ENCODE measurements at places on chromosomes 11 and 22.

DNA sequence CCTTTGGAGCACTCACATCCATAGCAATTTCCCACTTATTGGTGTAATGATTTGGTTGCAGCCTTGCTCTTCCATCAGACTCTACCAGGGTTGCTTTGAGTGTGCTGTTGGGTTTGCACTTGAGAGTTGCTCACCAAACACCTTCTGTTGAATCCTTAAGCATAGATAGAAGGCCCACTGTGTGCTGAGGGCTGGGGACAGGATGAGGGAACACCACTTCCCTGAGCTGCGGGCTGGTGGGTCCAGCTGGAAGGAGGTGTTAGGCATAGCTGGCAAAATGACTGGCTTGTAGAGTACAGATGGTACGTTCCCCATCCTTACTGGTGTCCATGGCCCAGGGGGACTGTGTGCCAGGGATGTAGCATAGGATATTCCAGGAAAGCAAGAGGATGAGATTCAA lies 3.9 kb downstream of the PRDM11 start:
- H3K27ac ChIP-seq: no peak overlapping the region
- H3K4me3 ChIP-seq: no peak overlapping the region
- H3K36me3 ChIP-seq: no peaks in the 10 kb centered on the region
- H3K27me3 ChIP-seq: peaks cover 2% of the 10 kb centered on the region
- no peak for DNase-seq

- no peak for DNase-seq
- peaks cover 7% of the 10 kb centered on the region for H3K4me1 ChIP-seq
- H3K36me3 ChIP-seq: no peaks in the 10 kb centered on the region
Observed at GRCh38 chr11:125111001-125111342, 454 bp downstream of the TMEM218 start.

DNA sequence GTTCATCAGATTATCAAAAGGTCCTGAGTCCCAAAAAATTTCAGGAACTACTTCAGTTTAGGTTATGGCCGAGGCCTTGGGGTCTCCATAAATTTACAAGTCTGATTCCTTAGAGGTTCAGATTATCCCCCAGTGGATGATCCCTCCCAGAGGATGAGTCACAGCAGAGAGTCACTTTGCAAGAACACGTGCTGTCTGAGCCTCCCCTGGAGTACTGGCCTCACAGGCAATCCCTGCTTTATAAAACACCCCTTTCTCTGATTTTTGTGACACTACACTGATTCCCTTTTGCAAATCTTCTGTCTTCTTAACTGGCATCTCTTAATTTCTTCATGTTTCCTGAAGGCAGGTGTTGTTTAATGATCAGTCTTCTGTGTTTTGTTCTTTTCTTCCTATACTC lies 45.3 kb downstream of the CCDC34 start:
- DNase-seq: no peak
- no peaks in the 10 kb centered on the region for H3K27me3 ChIP-seq
- no peaks in the 10 kb centered on the region for H3K36me3 ChIP-seq
- H3K4me1 ChIP-seq: no peaks in the 10 kb centered on the region
- H3K4me3 ChIP-seq: no peak overlapping the region

- H3K27ac ChIP-seq: no peak overlapping the region
- peaks cover 4% of the 10 kb centered on the region for H3K4me1 ChIP-seq
Observed at GRCh38 chr11:13318498-13319295, 41.1 kb downstream of the BMAL1 start.

GRCh38 chr11:95134491-95134890 lies 44.8 kb downstream of the ENDOD1 start:
- H3K36me3 ChIP-seq: peaks cover 7% of the 10 kb centered on the region
- H3K27me3 ChIP-seq: no peaks in the 10 kb centered on the region
- no peak overlapping the region for H3K27ac ChIP-seq
- no peaks in the 10 kb centered on the region for H3K4me1 ChIP-seq

DNA sequence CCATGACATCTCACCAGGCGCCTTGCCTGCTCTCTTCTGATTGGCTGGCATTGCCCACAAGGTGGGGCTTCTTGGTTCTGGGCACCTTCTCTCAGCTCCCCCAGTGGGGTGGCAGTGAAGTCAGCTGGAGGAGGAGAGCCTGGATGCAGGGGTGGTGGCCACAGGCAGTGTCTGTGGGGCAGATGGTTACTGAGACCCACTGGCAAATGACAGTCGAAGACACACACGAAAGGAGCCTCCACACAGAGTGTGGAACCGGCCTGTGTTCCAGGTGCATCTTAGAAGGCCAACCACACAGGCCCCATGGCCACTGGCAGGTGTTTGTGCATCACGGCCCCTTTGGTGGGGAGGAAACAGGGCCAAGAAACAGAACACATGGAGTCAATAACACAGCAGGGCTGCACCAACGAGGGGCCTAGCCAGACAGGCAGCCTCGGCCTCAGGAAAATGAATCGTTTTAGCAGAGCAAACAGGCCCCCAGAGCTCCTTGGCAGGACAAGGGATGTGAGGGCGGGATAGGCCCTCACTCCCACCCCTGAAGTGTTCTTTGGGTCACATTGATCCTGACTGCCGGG lies 683.4 kb downstream of the TBC1D22A start:
- no peaks in the 10 kb centered on the region for H3K4me1 ChIP-seq
- H3K27me3 ChIP-seq: no peaks in the 10 kb centered on the region
- H3K36me3 ChIP-seq: no peaks in the 10 kb centered on the region
- no peak for DNase-seq

- no peaks in the 10 kb centered on the region for H3K36me3 ChIP-seq
- H3K27ac ChIP-seq: no peak overlapping the region
- H3K27me3 ChIP-seq: peaks cover 36% of the 10 kb centered on the region
Observed at GRCh38 chr11:128892866-128893565, 1.9 kb downstream of the KCNJ5 start.

DNA sequence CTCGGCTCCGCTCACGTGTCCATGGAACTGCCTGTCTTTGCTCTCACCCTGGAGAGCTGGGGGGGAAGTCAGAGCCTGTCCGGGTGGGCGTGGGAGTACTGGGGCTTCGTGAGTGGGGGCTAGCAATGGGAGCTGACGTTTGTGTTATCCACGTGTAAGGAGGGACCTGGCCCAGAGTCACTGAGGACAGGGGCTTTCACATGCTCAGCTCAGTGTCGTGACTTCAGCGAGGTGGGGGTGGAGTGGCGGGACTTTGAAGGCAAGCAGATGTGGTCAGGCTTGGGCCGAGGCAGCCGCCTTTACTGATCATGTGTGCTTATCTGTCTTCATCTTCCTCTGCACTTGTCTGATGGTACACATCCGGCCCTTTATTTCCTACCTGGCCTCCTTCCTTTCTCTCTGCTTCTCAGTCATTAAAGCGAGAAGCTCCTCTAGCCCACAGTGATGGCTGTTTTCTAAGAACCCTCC lies 113.1 kb upstream of the NNMT start:
- DNase-seq: no peak
- peaks cover 24% of the 10 kb centered on the region for H3K4me1 ChIP-seq
- no peak overlapping the region for H3K27ac ChIP-seq
- H3K4me3 ChIP-seq: no peak overlapping the region
- H3K27me3 ChIP-seq: no peaks in the 10 kb centered on the region
- no peaks in the 10 kb centered on the region for H3K36me3 ChIP-seq

DNA sequence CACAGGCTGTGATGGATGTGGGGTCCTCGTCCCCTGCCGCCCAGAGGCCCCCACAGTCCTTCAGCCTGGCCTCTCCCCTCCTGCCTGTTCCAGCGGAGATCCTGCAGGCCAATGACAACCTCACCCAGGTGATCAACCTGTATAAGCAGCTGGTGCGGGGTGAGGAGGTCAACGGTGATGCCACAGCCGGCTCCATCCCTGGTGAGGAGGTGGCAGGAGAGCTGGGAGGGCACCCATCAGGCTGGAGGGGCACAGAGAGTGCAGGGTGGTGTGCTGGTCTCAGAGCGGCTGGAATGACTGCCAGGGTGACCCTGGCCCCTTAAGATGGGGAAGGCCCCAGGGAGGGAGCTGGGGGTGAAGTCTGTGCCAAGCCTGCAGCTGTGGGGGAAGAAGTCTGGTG lies 14.6 kb upstream of the SH3BP1 start:
- DNase-seq: no peak
- H3K4me1 ChIP-seq: peaks cover 20% of the 10 kb centered on the region
- H3K27ac ChIP-seq: no peak overlapping the region
- H3K4me3 ChIP-seq: no peak overlapping the region
- no peaks in the 10 kb centered on the region for H3K27me3 ChIP-seq
- peaks cover 75% of the 10 kb centered on the region for H3K36me3 ChIP-seq

DNA sequence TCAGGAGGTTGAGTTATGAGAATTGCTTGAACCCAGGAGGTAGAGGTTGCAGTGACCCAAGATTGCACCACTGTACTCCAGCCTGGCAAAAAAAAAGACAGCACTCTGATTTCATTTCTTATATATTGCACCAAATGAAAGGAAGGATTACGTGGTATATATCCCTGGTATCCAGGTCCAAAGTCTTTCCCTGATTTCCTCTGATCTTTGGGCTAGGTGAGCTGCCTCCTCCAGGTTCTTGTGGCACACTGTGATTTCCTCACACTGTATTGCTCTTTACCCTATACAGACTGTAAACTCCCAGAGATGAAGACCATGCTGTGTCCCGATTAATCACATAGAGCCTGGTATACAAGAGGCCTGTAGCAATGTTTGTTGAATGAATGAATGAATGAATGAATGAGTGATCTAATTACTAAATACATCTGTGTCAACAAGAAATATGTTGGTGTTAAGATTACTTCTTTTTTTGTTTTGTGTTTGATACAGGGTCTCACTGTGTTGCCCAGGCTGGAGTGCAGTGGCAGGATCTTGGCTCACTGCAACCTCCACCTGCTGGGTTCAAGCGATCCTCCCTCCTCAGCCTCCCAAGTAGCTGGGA lies 9.3 kb upstream of the POLD3 start:
- H3K27me3 ChIP-seq: no peaks in the 10 kb centered on the region
- H3K36me3 ChIP-seq: no peaks in the 10 kb centered on the region
- no peak overlapping the region for H3K27ac ChIP-seq

DNA sequence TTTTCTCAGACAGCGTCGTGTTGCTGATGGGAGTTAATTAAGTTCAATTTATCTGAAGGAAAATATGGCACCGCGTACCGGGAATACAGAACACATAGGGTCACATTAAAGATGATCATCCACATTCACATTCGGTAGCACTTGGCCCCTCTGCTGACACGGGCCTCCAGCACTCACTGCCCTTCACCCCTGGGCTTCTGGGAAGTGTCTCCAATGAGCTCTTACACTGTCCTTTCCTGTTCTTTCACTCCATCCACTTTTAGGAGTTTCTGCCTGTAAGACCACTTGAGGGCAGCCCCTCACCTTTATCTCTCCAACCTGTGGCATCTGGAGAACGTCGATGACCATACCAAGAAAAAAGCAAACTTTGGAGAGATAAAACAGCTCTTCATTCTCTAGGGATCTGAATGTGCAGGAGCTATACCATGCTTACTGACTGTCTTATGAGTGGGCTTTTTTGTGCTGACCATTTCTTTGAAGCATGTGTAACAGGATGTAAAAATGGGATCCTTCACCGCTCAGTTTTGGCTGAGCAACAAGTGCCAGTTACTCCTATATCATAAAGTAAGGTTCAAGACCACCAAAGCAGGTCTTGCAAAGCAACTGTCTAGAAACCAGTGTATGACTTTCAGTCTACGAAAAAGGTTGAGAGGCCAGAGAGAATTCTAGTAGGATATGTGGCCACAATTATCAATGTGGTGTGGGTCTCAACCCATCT lies 1.1 kb upstream of the SERGEF start:
- peak; percentile 6 for DNase-seq
- peaks cover 5% of the 10 kb centered on the region for H3K27me3 ChIP-seq
- H3K4me1 ChIP-seq: peaks cover 5% of the 10 kb centered on the region
- peak overlapping the region; percentile 39 for H3K27ac ChIP-seq
- H3K36me3 ChIP-seq: no peaks in the 10 kb centered on the region

GRCh38 chr11:2578929-2579270 lies 120.9 kb downstream of the KCNQ1OT1 start:
- no peak overlapping the region for H3K4me3 ChIP-seq
- no peaks in the 10 kb centered on the region for H3K27me3 ChIP-seq
- peaks cover 44% of the 10 kb centered on the region for H3K4me1 ChIP-seq
- H3K27ac ChIP-seq: no peak overlapping the region
- DNase-seq: no peak

- H3K4me3 ChIP-seq: no peak overlapping the region
- H3K36me3 ChIP-seq: no peaks in the 10 kb centered on the region
- no peaks in the 10 kb centered on the region for H3K27me3 ChIP-seq
- no peak for DNase-seq
- H3K27ac ChIP-seq: no peak overlapping the region
Observed at GRCh38 chr11:70574725-70575347, 176.5 kb downstream of the CTTN start.

- no peaks in the 10 kb centered on the region for H3K36me3 ChIP-seq
- no peak overlapping the region for H3K4me3 ChIP-seq
- H3K4me1 ChIP-seq: peaks cover 54% of the 10 kb centered on the region
- no peaks in the 10 kb centered on the region for H3K27me3 ChIP-seq
- DNase-seq: peak; percentile 80
Observed at GRCh38 chr22:36435516-36436415, 45.7 kb downstream of the TXN2 start.

DNA sequence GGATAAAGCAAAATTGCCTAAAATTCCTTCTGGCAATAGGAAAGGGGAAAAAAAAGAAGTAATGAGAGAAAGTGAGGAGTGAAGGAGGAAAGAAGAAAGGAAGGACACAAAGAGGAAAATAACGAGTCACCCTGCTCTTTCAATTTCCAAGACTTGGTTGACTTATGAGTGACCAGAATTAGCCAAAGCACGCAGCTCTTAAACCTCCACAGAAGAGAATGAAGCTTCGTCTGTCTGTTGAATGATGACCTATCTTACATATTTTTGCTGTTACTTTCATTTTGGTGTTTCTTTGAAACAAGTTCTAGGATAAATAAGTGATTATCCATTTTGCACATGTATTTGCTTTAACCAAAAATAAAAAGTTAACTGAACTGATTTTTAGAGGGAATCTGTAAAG lies 728 bp downstream of the MMP27 start:
- peaks cover 3% of the 10 kb centered on the region for H3K27me3 ChIP-seq
- no peak overlapping the region for H3K4me3 ChIP-seq
- H3K36me3 ChIP-seq: no peaks in the 10 kb centered on the region
- no peak overlapping the region for H3K27ac ChIP-seq

- no peak overlapping the region for H3K4me3 ChIP-seq
- peaks cover 3% of the 10 kb centered on the region for H3K27me3 ChIP-seq
- no peaks in the 10 kb centered on the region for H3K36me3 ChIP-seq
- peaks cover 6% of the 10 kb centered on the region for H3K4me1 ChIP-seq
- no peak for DNase-seq
- no peak overlapping the region for H3K27ac ChIP-seq
Observed at GRCh38 chr11:121699801-121700200, 247.0 kb upstream of the SORL1-AS1 start.

DNA sequence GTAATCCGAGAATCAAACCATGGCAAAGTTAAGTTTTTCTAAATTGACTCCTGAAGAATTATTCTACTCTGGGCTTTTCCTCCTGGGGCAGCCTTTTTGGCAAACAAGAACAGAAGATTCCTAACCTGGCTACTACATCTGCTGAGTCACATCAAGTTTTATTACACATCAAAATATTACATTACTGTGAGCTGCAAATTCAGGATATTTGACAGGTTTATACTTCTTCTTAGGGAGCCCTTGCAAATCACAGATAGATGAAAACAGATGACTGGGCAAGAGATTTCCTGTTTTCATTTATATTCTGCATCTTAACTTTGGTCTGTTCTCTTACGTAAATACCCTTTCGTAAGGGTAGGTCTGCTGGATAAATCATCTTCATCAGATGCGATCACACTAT lies 23.6 kb downstream of the XRRA1 start:
- no peaks in the 10 kb centered on the region for H3K4me1 ChIP-seq
- no peak overlapping the region for H3K4me3 ChIP-seq
- no peak for DNase-seq
- peaks cover 43% of the 10 kb centered on the region for H3K36me3 ChIP-seq
- H3K27me3 ChIP-seq: no peaks in the 10 kb centered on the region
- no peak overlapping the region for H3K27ac ChIP-seq

- no peak overlapping the region for H3K27ac ChIP-seq
- peaks cover 12% of the 10 kb centered on the region for H3K4me1 ChIP-seq
- H3K27me3 ChIP-seq: no peaks in the 10 kb centered on the region
- no peaks in the 10 kb centered on the region for H3K36me3 ChIP-seq
- no peak overlapping the region for H3K4me3 ChIP-seq
- DNase-seq: no peak
Observed at GRCh38 chr11:130223291-130223971, 63.8 kb downstream of the ST14 start.

Measured in large intestine (tissue), 12 donors.